NCI-H1105 (cell line): ENCODE measurements at places on chromosomes 2 and 18.

DNA sequence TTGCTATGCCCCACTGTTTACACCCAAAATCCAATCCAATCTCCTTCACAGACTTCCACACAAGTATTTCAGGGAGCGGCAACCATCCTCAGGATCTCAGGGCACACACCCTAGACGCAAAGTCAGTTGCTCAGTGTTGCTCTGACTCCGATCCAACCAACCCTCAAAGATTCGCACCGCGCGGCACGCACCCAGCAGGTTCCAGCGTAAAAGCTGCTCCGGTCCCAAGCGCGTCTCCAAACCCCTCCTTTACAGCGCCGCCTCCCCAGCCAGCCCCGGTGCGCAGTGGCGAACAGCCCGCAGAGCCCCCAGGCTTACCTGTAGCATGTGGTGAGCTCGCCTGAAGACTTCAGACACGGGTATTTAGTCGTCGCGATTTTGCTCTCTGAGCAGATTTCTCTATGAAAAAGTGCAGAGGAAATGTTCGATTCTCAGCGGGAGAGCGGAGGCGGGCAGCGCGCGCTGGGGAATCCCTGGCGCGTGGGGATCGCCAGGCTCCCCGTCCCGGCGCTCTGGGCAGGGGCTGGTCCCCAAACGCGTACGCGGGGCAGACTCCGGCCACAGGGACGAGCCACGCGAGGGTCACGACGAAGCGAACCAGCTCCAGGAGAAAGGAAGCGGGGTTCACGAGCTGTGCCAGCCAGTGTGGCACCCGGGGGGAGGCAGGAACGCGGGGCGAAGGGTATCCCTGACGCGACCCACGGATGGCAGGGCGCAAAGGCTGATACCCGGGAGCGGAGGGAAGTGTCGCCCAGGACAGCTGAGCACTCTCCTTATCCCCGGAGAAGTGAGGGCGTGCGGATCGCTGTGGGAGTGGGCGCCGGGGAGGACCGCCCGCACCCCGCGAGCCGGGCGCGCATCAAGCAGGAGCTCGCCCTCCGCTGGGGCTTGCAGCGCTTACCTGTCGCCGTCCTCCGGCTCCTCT lies 650 bp downstream of the CCBE1 start:
- peak; percentile 24 for DNase-seq

- DNase-seq: no peak
Observed at GRCh38 chr2:224325941-224326340, 76.0 kb downstream of the FAM124B start.

DNA sequence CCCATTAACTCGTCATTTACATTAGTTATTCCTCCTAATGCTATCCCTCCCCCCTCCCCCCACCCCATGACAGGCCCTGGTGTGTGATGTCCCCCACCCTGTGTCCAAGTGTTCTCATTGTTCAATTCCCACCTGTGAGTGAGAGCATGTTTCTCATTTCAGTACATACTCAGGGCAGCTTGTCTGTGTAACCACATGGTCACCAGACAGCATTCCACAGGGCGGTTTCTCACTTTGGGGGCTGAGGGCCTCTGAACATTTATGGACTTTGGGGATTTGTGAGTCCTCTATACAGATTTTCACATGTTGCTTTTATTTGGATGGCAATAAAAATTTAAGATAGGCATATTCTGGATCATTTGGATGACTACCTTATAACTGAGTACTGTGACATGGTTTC lies 84.0 kb downstream of the LYPD6B start:
- no peak for DNase-seq

- no peak for DNase-seq
Observed at GRCh38 chr2:25844089-25844488, 34.2 kb downstream of the ASXL2 start.

GRCh38 chr2:239148495-239149200 lies 252.2 kb downstream of the HDAC4 start:
- DNase-seq: no peak

DNA sequence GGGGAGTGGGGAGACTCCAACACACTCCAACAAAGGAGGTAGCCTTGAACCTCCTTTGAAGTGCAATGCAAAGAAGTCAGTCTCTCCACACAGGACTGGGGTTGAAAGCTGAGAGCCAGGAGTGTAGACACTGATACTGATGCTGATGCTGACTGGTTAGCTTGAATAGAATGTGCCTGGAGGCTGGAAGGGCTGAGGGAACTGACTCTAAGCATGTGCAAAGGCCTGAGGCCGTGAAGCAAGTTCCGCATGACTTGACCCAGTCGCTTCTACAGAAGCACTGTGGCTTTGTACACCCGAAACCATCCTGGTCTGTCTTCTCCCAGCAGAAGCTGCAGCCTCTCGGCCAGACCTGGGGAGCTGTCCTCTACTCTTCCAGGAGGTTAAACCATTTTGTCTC lies 10.4 kb downstream of the FOXI3 start:
- DNase-seq: no peak
